ENCODE measurements at places on chromosomes 3 and 15.
A peak's percentile ranks its signal among the peaks of the same experiment; 100 is the strongest.

DNA sequence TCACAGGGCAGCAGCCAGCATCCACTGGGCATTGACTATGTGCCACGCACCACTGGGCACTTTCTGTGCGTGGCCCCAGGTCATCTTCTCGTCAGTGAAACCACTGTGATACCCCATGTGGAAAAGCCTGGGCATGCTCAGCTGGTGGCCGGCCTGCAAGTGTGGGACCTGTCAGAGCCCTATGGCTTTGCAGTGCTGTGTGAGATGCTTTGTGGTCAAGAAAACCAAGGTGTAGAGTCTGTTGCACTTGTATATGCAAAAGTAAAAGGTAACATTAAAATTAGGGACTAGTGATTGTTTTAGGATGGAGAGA, 69.5 kb downstream of the PGPEP1L start:
- no peak for DNase-seq

DNA sequence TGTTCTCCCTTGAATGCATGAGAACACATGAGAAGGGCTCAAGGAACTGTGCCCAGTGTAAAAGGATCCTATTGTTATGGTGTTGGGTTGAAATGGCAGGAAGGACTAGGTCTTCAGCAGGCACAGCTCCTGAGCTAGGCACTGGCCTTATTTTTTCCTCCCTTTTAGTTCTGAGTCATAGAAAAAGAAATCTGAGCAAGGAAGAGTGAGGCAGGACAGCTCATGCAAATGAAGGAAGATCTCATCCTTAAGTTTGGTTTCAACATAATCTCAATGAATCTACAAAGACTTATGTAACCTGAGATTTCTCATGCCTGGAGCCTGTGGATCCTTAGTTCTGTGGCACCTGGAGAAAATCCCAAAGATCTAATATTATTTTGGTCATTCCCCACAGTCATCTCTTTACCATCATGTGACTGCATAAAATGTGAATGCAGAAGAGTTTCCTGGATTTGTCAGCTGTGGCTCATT, 188.6 kb upstream of the TBL1XR1 start:
- DNase-seq = no peak

DNA sequence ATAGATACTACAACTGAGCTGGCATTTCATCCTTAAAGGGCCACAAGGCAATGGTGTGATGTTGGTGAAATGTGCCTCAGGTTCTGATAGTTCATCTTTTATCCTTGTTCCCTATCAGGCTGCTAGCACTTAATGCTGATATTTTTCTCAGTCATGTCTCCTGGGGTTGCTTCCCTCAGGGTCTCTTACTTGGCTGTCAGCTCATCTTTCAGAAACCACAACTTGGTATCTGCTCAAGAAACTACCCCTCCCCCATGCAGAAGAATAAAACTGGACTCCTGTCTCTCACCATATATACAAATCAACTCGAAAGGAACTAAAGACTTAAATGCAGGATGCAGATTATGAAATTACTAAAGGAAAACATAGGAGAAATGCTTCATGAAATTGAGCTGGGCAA, 308.1 kb downstream of the CHST2 start:
- DNase-seq = no peak

GRCh38 chr3:87811953-87812352, 246.9 kb downstream of the CGGBP1 start:
- no peak for DNase-seq

- DNase-seq = peak; percentile 64
These were observed 2.9 kb downstream of the GNAT1 start for GRCh38 chr3:50194128-50194902.

GRCh38 chr15:58309963-58310928, 121.5 kb upstream of the LIPC start:
- DNase-seq = no peak

DNA sequence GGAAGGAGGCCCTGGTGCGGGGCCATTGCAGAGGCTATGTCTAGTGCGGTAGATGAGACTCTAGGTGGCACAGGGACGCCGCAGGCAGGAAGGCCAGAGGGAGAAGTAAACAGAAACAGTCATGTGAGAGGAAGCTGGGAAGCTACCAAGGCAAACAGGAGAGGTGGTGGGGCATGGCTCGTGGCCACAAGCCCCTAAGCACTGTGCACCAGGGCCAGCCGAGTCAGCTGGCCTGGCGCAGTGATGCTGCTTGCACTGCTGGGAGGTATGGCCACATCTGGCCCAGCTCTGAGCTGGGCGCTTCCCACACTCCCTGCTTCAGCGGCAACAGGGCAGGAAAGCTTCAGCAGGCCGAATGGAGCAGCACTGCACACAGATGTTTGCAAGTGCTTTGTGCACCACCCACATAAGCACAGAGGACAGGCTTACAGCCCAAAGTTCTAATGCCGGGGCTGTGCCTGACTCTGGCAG, 76.6 kb downstream of the SRGAP3 start:
- DNase-seq = no peak

- no peak for DNase-seq
These were observed 412.5 kb upstream of the RARB start for GRCh38 chr3:25015599-25015998.

DNA sequence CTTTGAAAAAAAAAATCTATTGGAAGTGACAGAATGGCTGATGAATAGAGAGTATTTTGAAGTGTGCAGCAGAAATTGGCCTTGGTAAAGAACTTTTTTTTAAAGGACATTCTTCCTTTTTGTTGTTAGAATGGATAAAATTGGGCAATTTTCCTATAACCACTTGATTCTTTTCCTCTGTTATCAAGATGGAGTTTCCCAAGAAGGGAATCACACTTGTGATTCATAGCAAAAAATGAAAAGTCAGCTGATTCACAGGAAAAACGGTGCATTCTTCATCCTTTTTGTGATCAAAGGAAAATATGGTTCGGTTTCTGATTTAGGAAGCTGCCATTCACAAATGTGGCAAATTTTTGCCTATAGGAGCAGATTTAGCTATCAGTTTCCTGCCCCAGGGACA, 486.8 kb downstream of the GBE1 start:
- no peak for DNase-seq

DNA sequence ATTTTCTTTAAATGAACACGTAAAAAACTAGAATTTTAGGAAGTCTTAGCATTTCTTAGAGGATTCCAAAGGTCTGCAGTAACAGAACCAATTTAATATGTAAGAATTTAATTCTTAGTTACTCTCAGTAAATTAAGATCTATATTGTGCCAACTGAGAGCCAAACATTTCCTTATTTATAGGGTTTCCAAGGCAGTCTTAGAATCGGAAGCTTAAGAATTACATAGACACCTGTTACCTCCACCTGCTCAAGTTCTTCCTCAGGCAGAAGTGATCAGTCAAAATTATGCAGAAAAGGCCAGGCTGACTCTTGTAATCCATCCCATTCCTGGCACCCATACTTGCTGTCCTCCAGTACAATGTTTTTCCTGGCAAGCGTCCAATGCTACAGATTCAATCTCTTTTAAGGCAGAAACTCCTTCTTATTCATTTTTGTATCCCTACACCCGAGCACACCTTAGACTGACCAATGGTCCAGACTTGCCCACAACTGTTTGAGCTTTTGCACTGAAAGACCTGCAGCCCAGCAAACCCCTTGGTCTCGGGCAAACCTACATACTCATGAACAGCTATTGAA, 64.3 kb downstream of the NCEH1 start:
- no peak for DNase-seq

DNA sequence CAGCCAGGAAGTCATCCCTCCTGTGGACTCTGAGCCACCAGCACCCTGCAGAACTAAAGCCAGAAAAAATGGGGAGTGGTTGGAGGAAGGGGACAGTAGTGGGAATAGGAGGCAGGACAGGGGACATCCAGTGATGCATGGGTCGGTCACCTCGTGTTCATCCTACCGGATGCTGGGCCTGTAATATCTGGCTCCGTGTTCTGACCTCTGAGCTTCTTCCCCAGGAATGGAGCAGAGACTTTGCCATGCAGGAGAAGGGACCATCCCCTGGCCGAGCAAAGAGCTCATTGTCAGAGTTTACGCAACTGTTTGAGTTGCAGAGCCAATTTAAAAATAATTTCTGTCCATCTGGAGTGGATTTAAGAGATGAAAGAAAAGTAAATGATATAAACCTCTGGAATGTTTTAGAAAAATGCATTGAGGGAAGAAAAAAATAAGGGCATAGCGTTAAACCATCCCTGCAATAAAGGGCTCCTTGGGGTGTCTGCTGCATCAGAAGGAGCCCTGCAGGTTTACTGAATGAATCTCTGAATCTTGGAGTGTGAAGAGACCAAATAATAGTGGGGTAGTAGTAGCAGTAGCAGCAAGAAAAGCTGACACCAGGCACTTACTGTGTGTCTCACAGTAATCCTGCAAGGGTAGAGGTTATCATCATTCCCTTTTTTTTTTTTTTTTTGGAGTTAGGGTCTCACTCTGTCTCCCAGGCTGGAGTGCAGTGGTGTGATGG, 70.9 kb downstream of the AAGAB start:
- DNase-seq = no peak

DNA sequence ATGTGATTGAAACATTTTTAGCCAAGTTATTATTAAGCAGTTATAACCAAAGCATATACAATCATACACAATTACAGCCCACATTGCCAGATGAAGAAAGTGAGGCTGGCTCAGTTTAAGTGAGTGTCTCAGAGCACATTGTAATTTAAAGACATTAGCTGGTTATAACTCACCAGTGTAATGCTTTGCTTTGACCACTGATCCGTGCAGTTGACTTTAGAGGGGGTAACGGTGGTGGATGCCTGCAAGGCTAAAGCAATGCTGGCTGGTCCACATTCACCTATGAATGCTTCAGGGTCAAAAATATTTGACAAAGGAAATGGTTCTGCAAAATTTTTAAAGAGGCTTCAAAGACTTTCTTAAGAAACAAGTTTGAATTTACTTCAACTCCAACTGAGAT, 1.2 kb downstream of the C3orf85 start:
- no peak for DNase-seq

- no peak for DNase-seq
These were observed 408.4 kb downstream of the AGBL1 start for GRCh38 chr15:86488046-86488445.

DNA sequence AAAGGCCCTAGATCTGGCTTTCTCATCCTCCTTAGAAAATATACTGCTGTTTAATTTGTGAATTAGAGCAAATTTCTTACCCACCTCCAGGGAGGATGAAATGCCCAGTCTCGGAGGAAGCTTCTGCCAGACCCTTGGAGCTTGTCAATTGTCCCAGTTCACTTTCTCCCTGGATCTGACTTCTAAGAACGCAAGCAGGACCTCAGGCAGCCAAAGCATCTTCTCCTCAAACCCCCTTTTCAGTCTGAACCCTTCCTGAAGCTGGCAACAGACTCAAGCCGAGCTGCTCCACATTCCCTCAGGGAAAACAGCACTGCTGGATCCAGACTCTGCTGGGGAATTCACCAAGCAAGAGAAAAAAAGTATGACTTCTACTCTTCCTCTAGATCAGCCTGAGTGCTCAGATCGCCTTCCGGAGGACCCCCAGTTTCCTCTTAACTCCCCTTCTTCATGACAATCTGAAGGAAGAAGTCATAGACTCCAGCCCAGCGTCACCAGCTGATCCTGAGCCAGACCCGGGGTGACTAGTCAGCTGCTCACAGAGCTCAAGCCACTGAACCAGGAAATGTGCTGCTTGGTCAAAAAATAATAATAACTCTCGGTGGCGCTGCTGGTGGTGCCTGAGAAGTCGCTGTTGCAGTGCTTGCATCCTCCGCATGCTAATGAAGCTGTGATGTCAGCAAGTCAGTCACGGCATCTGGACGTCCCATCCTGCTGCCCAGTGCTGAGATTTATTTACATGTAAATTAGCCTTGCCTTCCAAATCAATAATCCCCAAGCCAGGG, at the start of gene PRICKLE2:
Gene PRICKLE2 (minus strand): TSS at position 641 of the 785 bp plus-strand sequence. CDS start 26,539 bp downstream, outside the sequence.
- peak; percentile 45 for DNase-seq

GRCh38 chr15:57789225-57789624, 82.7 kb downstream of the POLR2M start:
- DNase-seq = no peak

- no peak for DNase-seq
These were observed 213.7 kb downstream of the LPP start for GRCh38 chr3:188367678-188368077.
